Vagina (tissue), 2 donors: ENCODE measurements at places on chromosomes 12 and 14.

DNA sequence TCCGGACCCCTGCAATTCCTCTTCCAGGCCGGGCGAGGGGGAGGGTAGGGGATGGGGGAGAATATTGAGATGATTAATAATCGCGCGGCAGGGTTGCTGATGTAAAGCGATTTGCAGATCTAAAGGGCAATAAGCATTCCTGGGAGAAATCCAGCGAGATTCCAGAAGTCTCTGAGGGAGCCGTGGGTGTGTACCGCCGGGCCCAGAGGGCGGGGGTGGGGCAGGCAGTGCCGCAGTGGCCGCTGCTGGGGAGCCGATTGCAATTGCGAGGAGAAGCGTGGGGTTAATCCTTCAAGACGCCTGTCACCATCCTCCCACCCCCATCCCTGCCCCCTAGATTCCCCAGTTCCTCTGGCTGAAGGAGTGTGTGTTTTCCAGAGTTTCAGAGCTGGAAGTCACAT, 16.4 kb downstream of the FOS start:
- DNase-seq = no peak

- no peak for DNase-seq
Measured at GRCh38 chr12:31954925-31955858, 4.0 kb upstream of the RESF1 start.

- no peak for DNase-seq
Measured at GRCh38 chr14:96088481-96088880, 49.3 kb downstream of the C14orf132 start.

DNA sequence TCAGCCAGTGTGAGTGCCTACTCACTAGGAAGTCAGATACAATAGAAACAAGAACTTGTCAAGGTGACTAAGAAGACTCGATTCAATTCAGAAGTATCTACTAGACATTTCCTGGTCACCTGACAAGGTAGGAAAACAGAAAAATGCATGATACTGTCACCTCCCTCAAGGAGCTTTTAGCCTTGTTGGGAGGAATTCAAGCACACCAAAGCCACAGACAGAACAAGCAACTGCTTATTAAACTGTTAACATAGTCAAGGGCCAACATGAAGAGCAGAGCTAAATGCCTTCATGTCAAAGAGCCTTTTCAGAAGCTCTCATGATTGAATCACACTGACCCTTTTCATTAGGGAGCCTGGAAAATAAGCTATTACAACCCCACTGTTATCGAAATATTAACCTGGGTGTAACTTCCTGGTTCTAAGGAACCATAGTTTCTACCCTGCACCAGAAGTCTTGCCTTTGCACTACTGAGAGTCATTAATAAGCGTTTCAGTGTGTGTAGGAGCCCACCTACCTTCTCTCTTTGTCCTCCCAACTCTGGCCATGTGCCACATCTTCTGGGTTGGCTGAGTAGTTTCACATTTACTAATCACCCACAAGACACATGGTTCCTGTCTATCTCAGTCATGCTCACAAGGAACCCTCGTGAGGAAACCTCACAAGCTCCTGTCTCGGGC, 31.0 kb upstream of the LGALS3 start:
- no peak for DNase-seq

DNA sequence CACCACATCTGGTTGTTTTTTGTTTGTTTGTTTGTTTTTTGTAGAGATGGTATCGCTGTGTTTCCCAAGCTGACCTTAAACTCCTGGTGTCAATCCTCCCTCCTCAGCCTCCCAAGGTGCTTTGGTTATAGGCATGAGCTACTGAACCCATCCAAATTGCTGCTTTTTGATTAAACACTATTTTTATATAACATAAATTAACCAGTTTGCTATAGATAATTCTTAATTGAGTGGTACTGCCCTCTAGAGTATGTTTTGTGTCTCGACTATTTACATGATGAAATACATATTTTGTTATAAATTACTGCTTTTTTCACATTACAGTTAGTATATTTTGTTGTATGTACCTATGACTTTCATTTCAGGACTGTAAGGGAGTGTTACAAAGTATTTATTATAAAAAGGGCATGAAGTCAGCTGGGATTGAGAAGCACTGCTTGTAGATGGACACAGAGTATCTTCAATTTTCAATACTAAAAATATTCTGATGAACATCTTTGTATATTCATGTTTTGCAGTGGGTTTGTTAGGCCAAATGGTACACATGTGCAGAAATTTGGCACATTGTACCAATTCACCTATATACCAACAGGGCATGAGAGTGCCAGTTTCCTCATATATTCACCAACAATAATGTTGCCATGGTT, 14.9 kb upstream of the SCAF11 start:
- no peak for DNase-seq

DNA sequence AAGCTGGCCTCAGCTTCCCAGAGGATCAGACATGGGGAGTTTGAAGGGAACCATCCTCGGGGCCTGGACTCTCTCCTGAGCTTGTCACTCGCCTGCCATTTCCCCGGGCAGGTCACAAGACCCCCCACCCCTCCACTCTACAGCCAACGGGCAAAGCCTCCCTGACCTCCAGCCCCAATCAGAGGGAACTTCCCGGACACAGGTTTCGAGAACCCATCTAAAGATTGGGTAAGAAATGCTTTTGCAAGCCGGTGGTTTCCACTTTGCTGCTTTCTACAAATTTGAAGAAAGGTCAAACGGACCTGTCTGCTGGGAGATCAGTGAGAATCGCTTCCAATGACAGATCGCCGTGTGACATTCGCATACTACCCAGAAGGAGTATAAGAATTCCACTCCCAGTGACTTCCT, 89.6 kb downstream of the SCARB1 start:
- DNase-seq = no peak

DNA sequence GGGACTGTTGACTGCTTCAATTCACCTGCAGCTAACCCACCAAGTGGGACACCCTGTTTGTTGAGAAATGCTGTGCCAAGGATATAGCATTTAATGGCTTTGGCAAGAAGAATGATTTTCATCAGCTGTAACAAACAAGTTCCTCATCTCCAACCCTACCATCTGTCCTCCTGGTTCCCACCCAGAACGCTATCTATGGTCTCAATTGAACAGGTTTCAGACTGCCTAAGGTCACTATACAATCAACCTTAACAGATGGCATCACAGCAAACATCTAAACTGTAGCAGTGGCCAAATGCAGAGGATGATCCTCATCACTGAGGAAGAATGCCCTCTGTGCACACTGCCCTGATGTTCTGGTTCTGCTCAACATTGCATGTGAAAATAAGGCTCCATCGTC, 546.2 kb upstream of the FOXG1 start:
- DNase-seq = no peak

DNA sequence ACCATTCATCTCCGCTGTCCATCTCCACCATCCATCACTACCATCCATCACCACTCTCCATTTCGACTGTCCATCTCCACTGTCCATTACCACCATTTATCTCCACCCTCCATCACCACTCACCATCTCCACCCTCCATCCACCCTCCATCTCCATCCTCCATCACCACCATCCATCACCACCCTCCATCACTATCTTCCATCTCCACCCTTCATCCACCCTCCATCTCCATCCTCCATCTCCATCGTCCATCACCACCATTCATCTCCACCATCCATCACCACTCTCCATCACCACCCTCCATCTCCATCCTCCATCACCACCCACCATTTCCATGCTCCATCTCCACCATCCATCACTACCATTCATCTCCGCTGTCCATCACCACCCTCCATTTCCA, 5.2 kb upstream of the CEP170B start:
- no peak for DNase-seq

- no peak for DNase-seq
Measured at GRCh38 chr14:72013721-72014345, 81.6 kb downstream of the RGS6 start.

- DNase-seq = no peak
Measured at GRCh38 chr12:4555804-4556203, 6.2 kb upstream of the DYRK4 start.

DNA sequence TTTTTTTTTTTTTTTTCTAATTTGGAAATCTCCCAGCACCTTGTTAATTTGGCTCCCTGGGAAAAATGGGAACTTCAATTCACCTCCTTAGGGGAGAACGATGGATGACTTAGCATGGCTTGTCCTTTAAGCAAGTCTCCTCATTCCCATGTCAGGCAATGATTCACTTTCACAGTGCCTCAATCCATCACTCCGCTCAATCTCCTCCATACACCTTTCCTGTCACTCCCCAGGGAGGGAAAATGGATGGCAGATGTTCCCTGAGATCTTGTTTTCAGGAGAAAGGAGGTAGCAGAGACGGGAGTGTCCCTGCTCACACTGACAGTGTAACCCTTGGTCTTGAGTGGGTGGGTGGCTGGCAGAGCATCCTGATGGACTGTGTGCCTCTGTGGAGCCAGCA, 51.0 kb downstream of the SLC8A3 start:
- no peak for DNase-seq

DNA sequence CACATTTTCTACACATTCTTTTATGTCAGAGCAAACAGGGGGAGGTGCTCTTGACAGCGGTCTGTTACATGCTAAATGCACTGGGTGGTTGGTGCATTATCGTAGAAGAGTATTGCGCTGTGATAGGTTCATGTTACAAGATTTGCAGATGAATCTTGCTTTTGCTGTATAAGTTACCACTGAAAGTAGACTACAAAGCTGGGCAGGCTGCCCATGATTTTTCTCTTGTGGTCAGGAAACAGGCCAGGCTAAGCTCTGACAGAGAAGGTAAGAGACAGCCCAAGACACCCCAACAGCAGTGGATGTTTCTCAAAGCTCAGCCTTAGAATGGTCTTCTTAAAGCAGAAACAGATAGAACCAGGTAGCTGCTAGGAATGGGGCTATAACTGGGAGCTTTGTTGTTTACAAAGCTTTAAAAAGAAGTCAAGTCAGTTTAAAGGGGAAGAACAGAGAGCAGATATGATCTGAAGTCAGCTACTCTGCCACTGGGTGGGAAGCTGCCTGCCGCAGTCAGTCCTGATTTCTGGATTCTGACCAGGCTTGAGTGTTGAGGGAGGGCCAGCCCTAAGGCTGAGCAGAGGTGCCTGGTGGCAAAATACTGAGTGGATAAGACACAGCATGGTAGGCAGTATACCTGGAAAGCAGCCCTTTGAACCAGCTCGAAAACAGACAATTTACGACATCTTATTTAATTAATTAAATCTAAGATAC, 9.4 kb downstream of the KCNA1 start:
- DNase-seq = no peak

GRCh38 chr12:101050631-101051030, 159.4 kb downstream of the SLC5A8 start:
- no peak for DNase-seq

GRCh38 chr12:124967016-124967739, 21.8 kb downstream of the DHX37 start:
- DNase-seq = no peak

DNA sequence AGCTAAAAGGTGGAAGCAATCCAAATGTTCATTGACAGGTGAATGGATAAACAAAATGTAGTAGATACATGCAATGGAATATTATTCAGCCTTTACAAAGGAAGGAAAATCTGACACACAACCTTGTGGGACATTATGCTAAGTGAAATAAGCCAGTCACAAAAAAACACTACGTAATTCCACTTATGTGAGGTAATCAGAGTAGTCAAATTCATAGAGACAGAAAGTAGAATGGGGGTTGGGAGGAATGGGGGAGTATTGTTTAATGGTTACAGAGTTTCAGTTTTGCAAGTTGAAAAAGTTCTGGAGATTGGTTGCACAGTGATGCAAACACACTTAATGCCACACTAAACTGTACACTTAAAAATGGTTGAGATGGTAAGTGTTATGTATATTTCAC, 62.8 kb downstream of the LIN52 start:
- no peak for DNase-seq

DNA sequence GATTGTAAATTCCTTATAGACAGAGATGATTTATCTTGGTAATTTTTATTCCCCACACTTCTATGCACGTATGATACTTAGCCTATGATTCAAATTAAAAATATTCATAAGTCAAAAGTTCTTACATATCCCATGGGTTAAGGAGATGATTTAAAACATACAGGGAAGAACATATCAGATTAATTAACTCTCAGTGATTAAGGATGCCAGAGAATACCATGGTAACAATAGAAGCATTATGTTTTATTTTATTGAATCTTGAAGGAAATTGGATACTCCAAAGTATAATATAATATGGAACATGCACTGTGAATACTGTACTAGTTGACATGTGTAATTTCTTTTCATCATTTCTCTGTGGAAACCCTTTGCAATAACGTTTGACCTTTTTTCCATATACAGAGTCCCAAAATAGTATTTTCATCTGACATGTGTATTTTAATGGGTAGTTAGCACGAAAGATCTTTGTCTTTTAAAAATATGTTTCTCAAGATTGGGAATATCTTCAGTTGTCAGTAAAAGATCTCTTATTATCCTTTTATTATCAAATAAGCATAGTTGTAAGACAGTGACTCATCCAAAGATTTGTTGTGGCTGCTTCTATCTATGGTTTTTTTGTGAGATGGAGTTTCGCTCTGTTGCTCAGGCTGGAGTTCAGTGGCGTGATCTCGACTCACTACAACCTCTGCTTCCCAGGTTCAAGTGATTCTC, 166.7 kb downstream of the RAD51B start:
- no peak for DNase-seq

GRCh38 chr12:43361031-43361710, 190.8 kb downstream of the ADAMTS20 start:
- DNase-seq = no peak

DNA sequence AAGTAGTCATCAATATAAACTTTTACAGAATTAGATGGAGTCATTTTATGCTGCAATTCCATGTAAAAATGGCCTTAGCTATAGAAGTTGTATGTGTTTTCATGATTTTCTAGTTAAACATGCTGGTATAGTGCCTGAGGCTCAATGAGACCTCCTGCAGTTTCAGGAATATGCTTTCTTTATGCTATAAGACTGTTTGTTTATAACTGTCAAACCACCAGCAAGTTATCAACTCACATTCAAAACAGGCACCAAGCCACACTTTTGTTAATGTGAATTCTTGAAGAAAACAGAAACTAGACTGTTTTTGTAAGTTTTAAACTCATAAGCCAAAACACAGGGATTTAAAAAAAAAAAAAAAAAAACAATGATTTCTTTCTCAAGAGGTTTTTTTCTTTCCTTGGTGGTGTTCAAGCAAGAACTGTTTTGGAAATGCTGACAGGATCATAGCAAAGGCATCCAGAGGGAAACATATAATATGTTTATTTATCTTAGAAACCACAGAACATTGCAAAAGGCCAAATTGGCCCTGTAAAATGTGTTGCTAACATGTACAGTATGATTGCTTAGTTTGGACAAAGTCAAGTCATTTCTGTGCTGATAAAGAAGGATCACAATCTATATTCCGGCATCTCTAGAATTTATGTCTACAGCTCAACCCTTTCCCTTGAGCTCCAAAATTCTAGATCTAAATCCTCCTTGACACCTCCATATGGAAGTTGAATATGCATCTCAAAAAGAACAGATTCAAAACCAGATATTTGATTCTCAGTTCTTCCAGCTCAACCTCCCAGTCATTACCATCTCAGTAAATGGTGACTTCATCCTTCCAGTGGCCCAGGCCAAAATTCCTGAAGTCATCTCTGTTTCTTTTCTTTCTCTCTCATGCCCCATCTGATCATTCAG, 29.0 kb upstream of the LUM start:
- DNase-seq = no peak

DNA sequence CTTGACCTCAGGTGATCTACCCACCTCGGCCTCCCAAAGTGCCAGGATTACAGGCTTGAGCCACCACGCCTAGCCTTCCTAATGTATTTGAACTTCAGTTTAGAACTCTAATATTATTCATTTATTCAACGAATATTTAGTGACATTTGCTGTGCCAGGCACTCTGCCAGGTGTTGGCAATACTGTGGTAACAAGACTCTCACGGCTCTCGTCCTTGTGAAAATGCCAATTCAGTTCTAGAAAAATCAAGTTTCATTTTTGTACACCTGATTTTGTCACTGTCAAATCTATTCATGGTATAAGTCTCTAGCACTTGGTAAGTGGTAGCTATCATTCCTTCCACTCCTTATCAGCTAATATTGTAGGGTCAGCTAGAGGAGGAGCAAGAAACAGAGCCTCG, 6.3 kb upstream of the PWP1 start:
- no peak for DNase-seq
